Mammary epithelial cell (primary cell): ENCODE measurements at places on chromosomes 16 and 17.

DNA sequence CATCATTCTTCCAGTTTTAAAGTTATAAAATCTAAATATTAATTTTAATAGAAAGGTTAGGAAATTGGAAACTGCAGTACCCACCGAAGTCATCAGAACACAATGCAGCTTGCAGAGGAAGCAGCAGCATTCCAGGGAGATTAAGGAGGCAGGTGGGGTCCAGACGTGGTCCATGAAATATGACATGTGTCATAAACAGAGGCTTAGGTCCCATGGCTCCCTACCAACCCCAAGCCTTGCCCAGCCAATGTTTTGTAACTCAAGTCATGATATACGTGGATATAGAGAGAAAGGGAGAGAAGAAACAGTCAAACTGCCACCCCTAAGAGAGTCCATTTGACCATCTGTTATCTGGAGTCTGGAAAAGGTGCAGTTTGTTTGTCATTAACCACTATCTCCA is 670.0 kb downstream of the TOX3 start:
- DNase-seq: no peak

GRCh38 chr17:77317091-77317750 is 176.5 kb downstream of the SEC14L1 start:
- DNase-seq: no peak

DNA sequence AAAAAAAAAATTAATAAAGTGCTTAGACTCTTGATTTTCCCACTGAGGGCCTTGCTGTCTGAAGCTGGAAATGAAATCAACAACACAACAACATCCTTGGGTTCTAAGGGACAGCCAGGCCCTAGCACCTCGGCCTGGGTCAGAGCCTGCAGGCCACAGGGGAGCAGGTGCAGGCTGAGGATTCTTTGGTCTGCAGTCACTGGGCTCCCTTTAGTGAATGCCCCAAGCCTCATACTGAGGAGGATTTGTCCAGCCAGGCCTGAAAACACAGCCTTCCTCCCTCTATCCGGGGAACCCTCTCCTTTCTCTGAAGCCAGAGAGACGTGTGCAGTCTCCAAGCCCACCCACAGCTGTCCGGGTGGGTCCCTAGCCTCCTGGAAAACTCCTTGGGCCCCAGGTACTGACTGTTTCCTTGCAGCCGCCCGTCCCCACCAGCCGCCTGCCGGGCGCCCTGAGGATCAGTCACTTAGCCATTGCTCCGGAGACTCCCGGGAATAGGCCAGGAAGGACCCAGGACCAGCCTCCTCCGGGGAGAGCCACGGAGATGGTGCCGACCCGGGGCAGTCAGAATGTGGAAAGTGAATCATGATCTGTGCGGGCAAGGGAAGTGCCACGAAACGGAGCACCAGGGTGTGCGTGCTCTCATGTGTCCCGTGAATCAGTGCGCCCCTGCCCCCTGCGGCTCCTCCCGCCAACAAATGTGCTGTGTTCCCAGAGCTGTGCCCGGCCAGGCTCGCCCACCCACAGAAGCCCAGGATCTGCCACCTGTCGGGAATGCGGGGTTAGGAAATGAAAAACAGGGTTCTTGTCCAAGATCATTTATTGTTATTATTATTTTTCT is 91.0 kb downstream of the RTN4RL1 start:
- DNase-seq: no peak

DNA sequence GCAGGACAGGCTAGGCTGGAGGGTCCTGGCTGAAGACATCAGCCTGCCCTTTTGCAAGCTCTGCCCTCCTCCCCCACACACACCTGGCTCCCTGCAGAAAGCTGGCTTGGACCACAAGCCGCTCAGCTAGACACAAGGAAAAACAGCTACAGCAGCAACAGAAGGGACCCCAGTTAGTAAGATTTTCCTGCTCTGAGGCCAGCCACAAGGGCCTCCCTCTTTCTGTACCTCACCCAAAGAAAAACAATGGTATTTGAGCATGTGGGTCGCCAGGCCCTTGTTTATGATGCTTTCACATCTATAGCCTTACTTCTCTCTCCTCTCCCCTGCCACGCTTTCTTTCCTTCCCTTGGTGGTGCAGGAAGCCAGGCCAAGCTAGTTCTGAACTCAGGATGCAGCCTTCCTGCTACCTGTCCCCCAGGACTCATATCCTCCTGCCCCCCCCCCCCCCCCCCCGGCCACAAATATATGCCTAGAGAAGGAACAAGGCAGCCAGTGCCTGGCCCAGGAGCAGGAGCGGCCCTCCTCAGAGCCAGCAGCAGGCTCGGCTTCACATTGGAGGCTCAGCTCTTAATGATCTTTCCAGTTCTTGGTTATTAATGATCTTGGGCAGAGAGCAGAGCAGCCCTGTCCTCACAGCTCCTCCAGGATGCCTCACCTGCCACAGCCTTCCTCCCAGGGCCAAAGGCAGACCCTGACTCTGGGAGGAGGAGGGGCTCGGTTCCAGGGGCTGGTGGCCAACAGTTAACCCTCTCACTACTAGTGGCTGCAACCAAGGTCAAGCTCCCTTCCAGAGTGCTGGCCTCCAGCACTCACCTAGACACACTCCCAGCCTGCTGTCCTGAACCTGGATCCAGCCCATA is 19.5 kb downstream of the GRIN2C start:
- DNase-seq: no peak

GRCh38 chr16:30356401-30357084 is 1.4 kb upstream of the CD2BP2 start:
- DNase-seq: no peak

DNA sequence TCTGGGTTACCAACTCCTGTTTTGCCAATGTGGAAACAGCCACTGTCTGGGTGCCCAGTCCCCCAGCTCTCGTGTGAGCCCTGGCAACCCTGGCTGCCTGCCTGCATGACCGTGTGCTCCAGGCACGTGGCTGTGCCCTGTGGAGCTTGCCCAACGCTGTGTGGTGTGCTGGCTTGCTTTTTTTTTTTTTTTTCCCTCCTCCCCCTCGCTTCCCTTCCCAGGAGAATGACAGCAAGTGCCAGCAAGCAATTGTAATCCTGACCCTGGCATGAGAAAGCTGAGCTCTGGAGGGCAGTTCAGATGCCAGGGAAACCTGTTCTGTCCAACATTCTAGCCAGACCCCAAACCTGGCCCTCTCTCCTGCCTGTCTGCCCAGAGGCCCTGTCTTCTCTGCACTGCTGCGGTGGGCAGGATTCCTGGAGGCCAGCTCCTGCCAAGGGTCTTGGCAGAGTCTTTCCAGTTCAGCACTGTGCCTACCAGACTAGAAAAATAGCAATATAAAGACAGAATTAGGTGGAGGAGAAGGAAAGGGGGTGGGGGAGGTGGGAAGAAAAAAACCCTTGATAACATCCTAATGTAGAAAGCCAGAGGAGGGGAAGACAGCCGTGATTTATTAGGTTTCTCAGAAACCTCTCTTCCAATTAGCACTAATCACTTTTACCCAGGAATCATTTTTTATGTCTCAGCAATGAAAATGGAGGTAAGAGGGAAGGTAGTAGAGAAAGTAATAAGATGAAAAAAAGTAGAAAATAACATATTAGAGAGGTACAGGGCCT is 9.0 kb downstream of the HLF start:
- peak; percentile 68 for DNase-seq

- DNase-seq: no peak
These were observed 25.7 kb upstream of the FA2H start for GRCh38 chr16:74800216-74800871.

DNA sequence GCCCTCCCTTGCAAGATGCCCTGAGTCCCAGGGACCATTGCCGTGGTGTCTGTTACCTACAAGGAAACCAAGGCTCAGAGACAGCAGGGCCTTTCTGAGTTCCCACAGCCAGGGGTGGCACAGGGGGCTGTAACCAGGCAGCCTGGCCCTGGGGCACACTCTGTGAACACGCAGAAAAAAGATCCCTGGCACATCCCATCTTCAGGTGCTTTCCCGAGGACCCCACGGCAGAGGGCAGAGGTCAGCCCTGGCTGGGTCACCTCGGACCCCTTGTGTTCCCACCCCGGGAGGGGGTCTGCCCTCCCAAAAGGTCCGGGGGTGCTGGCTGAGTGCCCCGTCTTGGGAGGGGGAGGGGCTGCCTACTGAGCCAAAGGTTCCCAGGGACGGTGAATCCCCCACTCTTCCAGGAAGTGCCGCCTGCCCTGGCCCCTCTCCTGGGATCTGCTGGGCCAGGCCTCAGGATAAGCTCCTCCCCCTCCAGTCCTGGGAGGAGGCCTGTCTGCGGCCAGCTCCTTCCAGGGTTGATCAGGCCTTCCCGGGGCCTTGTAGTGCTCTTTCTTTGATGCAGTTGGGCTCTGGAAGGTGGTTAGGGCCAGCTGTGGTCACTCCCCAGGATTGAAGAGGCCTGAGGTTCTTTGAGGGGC is 8.1 kb downstream of the GLIS2 start:
- DNase-seq: no peak

- no peak for DNase-seq
These were observed 11.9 kb downstream of the CEP20 start for GRCh38 chr16:15876503-15876902.

GRCh38 chr16:17776888-17777287 is 306.1 kb upstream of the XYLT1 start:
- DNase-seq: no peak

DNA sequence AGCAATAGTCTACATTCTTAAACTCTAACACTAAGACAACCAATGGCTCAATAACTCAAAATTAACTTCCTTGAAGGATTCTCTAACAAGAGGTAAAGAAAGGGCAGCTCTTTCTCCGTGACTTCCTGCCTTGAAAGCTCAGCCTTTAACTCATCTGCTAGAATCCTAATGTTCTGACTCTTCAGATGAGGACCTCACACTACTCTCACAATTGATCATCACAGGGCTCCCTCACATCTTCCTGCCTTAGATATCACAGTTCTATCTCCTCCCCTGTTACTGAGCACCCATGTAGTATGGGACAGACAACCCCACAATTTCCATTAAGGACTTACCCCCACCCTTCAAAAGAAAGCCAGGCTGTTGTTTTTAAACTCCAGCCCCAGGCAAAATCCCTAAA is 33.5 kb downstream of the SMURF2 start:
- no peak for DNase-seq

DNA sequence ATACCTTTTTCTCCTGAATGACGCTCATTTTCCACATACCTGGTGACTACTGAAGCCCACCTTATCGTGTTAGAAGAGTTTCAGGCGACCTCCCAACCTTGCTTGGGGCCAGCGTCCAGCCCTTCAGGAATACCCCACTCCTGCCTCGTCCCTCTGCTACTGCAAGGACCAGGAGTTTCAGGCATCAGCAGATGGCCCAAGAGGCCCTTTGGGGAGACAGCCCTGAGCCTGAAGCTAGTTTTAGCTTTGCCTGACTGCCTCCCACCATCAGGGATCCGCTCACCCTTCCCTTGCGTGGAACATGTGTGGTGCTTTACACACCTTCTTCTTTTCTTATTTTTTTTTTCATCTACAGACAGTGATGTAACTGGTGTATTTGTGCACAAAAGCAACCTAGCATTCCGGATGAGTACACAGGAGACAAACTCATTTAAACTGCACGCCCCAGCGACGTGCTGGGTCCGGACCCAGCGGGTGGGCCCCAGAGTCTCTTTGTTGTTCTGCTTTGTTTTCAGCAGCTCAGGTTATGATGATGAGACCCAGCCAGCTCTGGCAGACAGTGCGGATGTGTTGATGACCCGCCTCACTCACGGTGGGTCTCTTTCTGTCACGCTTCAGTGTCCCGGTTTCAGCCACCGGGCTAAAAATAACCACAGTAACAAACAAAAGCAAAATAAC is 242.4 kb downstream of the C16orf95 start:
- DNase-seq: no peak

- DNase-seq: no peak
These were observed 690 bp downstream of the RPL23 start for GRCh38 chr17:38852771-38853291.

GRCh38 chr17:39996162-39996561 is 15.6 kb downstream of the PSMD3 start:
- DNase-seq: no peak

DNA sequence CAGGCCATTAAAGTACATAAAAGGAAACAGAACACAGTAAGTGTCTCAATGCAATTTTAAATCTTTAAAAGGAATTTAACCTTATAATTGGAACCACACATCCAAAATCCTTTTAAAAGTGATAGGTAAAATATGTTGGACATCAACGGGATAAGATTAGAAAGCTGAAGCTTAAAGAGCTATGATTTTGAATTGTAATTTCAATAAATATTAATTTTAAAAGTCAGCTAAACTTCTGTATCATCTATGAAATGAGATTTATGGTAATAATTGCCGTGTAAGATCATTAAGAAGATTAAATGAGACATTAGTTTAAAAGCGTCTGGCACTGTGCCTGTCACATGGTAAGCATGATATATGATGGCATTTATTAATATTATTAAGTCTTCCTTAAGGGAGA is 31.3 kb downstream of the CCDC42 start:
- DNase-seq: no peak

DNA sequence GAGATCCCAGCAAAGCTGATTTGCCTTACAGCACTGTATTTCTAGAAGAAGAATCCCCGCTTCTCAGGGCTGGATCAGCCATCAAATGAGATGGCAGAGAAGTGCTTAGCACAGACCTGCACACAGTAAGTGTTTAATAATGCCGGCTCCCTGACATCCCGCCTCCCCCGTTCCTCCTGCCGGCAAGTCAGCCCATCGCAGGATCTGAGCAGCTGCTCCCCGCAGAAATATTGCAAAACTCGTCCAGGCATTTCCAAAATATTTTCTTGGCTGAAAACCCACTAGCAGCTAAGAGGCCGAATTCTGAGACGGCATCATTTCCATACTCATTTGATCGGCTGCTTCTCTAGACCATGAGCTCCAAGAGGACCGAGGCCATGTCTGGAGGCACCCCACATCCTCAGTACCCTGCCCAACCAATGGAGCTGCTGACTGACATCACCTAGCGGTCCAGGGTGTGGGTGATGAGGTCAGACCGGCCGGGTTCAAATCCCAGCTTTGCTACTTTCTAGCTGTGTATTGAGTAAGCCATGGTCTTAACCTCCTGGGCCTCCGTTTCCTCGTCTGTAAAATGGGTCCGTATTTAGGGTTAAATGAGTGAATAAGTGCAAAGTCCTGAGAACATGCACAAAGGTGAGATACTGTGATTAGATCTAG is 251.5 kb downstream of the KATNIP start:
- no peak for DNase-seq

GRCh38 chr17:13953841-13954240 is 115.5 kb upstream of the COX10 start:
- DNase-seq: no peak

DNA sequence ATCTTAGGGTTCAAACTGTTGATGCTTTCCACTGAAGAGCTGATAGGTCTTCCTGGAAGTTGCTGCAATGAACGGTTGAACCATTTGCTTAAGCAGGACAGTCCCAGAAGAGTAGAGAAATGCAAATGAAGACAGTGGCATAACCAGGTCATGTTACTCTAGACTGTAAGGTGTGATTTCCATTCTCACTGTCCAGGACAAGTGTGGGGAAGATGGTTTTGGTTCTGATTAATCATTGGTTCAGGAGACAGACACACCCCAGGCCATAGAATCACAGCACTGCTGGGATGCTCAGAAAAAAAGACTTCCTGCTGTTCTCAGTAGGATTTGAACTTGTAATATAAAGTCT is 34.8 kb upstream of the XYLT2 start:
- no peak for DNase-seq

GRCh38 chr17:27545562-27546229 is 85.3 kb upstream of the LGALS9 start:
- DNase-seq: no peak

- peak; percentile 65 for DNase-seq
These were observed 13.5 kb downstream of the SPATA32 start for GRCh38 chr17:45248132-45248957.
